ENCODE measurements at places on chromosomes 16 and 17. TPM values are rescaled to one million over a fixed set of nuclear protein-coding genes. Genes with fewer than 3 reads are reported as not detected.

The SLC47A2 gene
- total RNA-seq = not detected

The ABCA9 gene
- total RNA-seq = not detected

The SMTNL2 gene
- not detected for total RNA-seq

The SKAP1 gene
- 0.49 TPM for total RNA-seq

The DNAAF1 gene
- not detected for total RNA-seq

The CHST5 gene
- not detected for total RNA-seq

The ACE gene
- 0.72 TPM for total RNA-seq

The ITGAE gene
- 66.8 TPM for total RNA-seq

The TSNAXIP1 gene
- total RNA-seq = not detected
